ENCODE measurements at places on chromosomes 16 and 17. TPM values are rescaled to one million over a fixed set of nuclear protein-coding genes. Genes with fewer than 3 reads are reported as not detected.

The NLK gene
- 23.8 TPM for total RNA-seq

The TLCD2 gene
- 8.6 TPM for total RNA-seq

The ODF4 gene
- not detected for total RNA-seq

- H3K4me3 ChIP-seq = peak overlapping the region; percentile 22
- no peaks in the 10 kb centered on the region for H3K27me3 ChIP-seq
- DNase-seq = no peak
- peak overlapping the region; percentile 43 for H3K27ac ChIP-seq
- H3K4me1 ChIP-seq = peaks cover 35% of the 10 kb centered on the region
- no peaks in the 10 kb centered on the region for H3K36me3 ChIP-seq
These were observed 2.7 kb upstream of the SPG7 start for GRCh38 chr16:89505204-89506112.

DNA sequence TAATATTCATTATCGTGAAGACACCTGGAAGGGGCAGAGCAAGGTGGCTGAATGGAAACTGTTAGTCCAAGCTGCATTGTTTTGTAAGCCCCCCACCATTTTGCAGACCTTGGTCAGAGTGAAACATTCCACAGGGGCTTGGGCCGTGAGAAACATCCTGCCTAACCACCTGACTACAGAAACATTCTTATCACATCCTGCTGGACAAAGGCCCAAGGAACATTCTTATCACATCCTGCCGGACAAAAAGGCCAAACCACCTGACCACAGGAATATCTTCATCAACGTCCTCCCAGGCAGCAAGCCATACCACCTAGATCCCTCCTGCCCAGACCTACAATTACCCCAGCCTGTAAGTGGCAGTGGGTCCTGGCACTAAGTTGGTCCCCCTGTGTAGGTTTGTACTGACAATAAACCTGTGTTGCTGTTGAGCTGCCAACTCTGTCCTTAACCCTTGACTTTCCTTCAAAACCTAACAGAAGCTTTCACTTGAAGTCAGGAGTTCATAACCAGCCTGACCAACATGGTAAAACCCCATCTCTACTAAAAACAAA is 19.6 kb downstream of the ATF7IP2 start:
- no peaks in the 10 kb centered on the region for H3K4me1 ChIP-seq
- peaks cover 81% of the 10 kb centered on the region for H3K36me3 ChIP-seq
- no peak overlapping the region for H3K27ac ChIP-seq
- H3K4me3 ChIP-seq = no peak overlapping the region
- H3K27me3 ChIP-seq = no peaks in the 10 kb centered on the region

- no peak overlapping the region for H3K4me3 ChIP-seq
- no peak for DNase-seq
- H3K4me1 ChIP-seq = peaks cover 13% of the 10 kb centered on the region
- H3K36me3 ChIP-seq = peaks cover 4% of the 10 kb centered on the region
- peaks cover 33% of the 10 kb centered on the region for H3K27me3 ChIP-seq
These were observed 6.2 kb downstream of the EFNB3 start for GRCh38 chr17:7711051-7711755.
